Stimulated activated CD8-positive, alpha-beta memory T cell treated with anti-CD3 and anti-CD28 coated beads, Interleukin-15, amount 100 ng/mL, for 1 hour (primary cell): ENCODE measurements at places on chromosomes 4 and X.

- DNase-seq = peak; percentile 39
Measured at GRCh38 chr4:186204103-186204559, 12.8 kb downstream of the CYP4V2 start.

GRCh38 chr4:5381961-5382441 is 326.4 kb downstream of the EVC2 start:
- no peak for DNase-seq

DNA sequence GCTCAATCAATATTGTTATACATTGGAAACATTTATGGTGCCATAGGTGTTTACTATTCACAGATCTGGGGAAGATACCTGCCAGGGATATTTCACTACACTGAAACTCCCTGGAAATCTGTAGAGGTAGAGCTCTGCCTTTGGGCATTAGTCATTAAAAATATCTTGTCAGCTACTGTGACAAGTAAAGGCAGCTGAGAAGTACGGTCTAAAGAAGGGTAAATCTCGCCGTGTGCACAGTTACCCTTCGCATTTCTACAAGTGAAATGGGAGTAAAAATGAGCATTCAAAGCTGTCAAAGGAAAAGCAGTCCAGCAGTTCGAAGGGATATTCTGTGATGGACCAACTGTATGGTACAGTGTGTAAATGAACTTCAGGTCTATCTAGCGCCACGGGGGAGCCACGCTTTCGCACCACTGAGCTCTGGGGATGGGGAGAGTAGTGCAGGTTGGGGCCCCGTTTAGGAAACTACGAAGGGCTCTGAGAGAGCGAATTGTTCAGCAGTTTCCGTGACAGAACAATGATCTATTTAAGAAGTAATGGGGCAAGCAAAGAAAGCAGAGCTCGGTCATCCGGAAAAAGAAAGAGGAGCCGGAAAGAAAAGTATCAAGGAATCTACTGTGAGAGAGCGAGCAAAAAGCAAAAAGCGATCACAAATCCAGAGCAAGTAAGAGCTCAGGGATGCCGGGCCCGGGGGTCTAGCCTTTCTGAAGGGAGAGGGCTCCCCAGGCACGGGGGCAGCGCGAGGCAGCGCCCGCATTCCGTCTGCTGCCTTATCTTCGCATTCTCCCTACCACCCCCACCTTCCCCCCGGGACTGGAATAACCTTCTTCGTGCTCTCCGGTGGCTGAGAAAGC is 646 bp downstream of the TIGD4 start:
- DNase-seq = peak; percentile 4

DNA sequence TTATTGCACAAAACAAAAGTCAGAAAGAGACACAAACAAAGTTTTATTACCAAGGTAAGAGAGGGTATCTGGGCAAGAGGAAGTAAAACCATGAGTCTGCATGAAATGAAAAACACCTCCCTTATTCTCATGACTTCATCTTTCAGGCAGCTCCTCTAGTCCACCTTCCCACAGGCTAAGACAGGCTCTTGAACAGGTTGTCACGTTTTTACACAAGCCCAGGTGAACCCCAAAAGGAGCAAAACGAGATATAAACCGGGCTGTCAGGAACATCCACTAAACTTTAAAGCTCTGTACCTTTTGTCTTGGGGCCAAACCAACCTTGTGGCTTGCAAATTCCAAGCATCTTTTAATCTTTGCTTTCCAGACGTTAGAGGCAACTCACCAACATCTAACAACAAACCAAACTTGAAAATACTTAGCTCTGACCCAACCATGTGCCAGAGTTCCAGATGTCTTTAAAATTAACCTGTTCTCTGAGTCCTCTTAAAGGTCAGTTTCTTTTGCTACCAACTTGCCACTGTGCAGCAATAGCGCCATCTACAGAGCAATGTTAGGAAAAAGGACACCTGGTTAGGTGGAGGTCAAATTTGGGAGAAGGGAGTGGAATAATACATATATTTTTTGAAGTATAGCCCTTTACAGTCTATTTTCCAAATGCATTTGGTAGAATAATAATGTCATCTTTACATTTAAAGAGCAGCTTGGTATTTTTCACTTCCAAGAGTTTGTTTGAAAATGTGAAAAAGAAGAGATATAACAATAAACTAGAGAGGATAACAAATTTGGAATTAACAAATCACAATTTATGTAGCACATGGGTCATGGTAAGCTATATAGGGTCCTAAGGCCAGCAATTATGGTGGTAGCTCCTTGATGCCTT is 73.1 kb downstream of the QRFPR start:
- no peak for DNase-seq

DNA sequence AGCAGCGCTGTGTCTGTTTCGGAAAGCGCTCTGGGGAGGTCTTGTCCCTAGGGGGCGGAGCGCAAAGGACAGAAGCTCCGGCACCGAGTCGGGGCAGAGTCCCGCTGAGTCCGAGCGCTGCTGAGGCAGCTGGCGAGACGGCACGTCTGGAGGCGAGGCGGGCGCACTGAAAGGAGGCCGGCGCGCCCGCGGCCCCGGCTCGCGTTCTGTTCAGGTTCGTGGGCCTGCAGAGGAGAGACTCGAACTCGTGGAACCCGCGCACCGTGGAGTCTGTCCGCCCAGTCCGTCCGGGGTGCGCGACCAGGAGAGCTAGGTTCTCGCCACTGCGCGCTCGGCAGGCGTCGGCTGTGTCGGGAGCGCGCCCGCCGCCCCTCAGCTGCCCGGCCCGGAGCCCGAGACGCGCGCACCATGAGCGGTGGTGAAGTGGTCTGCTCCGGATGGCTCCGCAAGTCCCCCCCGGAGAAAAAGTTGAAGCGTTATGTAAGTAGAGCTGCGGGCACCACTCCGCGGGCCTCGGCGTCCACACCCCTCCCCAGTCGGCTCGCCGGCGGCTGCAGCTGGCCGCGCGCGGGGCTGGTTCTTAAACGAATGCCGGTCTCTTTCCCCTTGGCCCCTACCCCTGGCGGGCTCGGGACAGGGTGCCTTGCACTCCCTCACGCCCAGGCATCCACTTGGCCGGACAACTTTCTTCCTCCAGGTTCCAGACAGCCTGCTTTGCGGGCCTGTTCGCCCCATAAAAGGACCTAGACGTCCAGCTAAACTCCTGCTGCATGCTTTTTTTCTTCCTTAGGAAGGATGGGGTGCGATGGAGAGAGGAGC is at the start of gene GAB1:
GAB1 (plus strand) TSS at position 96 of the 819 bp plus-strand sequence; CDS start at position 409, 313 bp downstream.
- no peak for DNase-seq

DNA sequence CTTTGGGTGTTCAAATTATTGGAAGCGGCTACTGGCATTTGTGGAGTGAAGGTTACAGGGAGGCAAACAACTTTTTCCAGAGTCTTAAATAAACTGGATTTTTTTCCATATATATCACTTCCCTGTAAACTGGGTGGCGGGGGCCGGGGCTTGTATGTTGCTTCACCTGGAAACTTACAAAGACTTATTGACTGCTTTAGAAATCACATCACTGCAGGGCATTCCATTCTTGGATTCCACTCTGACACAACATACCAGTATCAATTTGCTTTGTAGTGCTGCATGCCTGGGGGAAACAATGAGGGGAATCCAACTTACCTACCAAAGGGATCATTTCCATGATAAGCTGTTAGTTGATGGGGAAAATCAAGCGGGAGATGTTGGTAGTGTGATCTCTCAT is 21.7 kb upstream of the FAM156A start:
- no peak for DNase-seq

- no peak for DNase-seq
Measured at GRCh38 chr4:86896596-86896995, 4.4 kb upstream of the C4orf36 start.

DNA sequence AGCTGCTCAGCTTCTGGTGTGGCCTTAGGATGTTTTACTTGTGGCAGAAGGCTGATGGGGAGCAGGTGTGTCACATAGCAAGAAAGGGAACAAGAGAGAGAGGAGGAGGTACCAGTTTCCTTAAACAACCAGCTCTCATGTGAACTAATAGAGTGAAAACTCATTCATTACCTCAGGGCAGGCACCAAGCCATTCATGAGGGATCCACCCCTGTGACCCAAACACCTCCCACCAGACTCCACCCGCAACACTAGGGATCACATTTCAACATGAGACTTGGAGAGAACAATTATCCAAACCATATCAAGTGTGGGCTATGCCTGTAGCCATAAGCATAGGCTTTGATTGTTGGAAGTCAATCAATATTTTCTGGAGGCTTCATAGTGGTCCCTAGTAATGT is 56.0 kb downstream of the GSX2 start:
- DNase-seq = no peak

GRCh38 chr4:140858897-140859296 is 102.7 kb upstream of the TBC1D9 start:
- DNase-seq = no peak

- DNase-seq = no peak
Measured at GRCh38 chr4:173752610-173753230, 222.7 kb upstream of the HAND2 start.

DNA sequence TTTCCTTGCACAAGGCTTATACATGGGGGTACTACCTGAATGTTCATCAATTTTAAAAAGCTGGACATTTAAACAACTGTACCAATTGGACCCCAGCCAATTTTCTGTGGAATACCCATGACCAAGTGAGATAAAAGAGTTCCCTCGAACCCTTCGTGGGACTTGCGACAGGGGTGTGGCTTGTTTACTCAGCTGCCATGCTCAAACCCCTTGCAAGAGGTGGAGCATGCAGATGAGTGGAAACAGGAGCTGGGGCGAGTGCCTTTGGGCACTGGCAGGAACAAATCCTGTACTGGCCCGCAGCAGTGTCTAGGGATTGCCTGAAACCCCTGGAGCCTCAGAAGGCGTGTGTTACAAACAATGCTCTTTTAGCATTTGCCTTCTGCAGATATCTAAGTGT is 144.2 kb downstream of the PDHA2 start:
- no peak for DNase-seq

GRCh38 chr4:159443975-159444374 is 341.1 kb downstream of the RAPGEF2 start:
- DNase-seq = no peak

DNA sequence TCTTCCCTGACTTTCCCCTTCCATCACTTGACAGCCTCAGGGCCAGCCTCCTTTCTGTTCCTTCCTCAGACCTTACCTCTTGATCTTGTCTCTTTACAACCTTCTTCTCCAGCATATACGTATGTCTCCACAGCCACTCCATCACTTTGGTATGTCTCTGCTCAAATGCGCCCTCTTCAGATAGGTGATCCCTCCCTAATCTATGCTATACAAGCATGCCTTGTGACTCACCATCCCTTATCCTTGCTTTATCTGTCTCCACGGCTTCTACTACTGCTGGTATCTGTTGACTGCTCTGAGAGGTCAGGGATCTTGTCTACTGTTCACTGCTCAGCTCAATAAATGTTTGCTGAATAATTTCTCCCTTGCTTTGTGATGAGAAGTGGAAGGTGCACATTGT is 9.0 kb downstream of the ARAP2 start:
- no peak for DNase-seq

DNA sequence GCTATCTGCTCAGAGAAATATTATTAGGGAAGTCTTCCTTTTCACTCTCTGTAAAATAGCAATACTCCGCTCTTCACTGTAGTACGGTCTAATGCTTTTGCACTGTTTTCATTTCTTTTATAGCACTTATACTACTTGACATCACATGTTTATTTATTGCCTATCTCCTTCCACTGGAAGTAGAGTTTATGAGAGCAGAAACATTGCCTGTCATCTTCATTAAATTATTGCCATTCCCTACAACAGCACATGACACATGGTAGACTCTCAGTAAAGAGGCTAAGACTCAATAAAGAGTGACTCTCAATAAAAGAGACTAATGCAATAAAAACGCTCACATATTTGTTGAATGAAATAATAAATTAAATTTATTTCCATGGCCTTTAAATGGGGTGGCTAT is 241.3 kb upstream of the MAGEC2 start:
- no peak for DNase-seq

GRCh38 chr4:24794051-24794450 is 1.3 kb upstream of the SOD3 start:
- DNase-seq = no peak
